ENCODE measurements at places on chromosomes 7 and 10.
A peak's percentile ranks its signal among the peaks of the same experiment; 100 is the strongest.

DNA sequence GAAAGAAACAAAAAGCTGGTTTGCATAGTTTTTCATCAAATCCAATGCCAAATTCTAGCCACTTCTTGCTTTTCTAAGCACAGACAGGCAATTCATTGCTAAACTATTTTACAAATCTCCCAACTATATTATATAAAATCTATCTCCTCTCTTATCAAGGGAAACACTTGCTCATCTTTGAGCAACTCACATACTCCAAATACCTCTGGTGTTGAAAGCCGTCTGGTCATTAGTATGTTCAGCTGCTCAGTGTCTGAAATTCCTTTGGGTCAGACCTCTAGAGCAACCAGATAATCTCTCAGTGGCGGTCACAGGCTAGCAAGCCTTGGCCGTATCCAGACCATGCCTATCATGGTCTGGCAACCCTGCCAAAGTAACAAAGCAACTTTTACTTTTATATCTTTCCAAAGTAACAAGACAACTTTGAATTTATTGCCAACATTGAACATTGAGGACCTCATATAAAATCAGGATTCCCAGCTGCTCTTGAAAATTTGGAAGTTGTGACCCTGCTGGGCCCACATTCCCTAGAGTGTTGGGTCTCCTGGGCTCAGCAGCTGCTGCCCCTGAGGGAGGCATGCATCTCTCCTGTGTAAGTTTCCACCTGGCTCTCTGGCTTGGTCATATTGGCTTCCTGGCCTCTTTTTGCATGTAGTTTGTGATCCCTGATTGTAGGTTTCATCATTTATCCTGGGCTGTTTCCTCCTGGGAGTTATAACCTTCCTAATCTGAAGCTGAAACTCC is 56.8 kb upstream of the LANCL2 start:
- DNase-seq = no peak

DNA sequence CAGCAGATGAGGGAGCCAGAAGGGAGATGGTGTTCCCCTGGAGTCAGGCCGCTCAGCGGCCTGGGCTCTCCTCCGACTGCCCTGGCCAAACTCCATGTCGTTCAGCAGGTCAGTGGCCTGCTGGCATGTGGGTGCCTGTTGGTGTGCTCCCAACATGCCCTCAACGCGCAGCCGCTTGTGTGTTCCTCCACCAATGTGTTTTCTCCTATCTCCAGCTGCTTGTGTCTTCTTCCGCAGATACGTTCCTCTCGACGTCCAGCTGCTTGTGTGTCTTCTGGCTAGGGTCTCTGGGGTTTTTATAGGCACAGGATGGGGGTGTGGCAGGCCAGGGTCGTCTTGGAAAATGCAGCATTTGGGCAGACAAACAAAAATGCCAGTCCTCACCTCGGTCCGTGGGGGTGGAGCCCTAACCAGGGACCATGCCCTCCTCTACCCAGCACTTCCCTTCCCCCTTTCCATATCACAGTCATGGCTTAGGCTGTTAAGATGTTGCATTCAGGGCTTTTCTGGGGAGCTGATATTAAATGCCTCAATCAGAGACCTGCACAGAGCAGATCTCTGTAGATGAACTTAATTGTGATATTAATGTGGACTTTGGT is 111.6 kb downstream of the TMEM178B start:
- no peak for DNase-seq

- DNase-seq = peak; percentile 8
Measured at GRCh38 chr7:143490717-143491306, 13.1 kb downstream of the TAS2R41 start.

GRCh38 chr10:60044242-60044641 is 137.9 kb upstream of the CCDC6 start:
- no peak for DNase-seq

GRCh38 chr10:126433351-126433750 is 45.1 kb upstream of the ADAM12 start:
- DNase-seq = no peak

GRCh38 chr7:50857804-50858489 is 75.3 kb upstream of the GRB10 start:
- DNase-seq = no peak

- no peak for DNase-seq
Measured at GRCh38 chr10:109971634-109972033, 36.1 kb upstream of the ADD3 start.

- DNase-seq = no peak
Measured at GRCh38 chr7:157952050-157952667, 615.4 kb downstream of the DNAJB6 start.

GRCh38 chr7:151686016-151686766 is 166.5 kb upstream of the RHEB start:
- DNase-seq = no peak

DNA sequence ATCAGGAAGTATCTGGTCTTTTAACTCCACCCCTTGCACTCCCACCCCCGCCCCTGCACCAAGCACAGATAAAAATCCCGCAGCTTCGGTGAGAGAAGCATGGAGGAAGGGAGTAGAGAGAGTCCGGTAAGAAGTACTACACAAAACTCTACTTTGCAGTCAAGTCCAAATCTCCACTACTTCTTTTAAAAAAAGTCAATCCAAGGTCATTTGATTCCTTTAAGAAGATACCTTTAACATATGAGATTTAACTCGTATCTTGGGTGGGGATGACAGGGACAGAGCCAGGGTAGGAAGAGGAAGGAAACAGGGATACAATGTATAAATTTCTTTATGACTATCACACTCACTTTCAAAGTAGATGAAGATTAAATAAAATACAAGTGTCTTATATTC is 132.1 kb downstream of the NRBF2 start:
- DNase-seq = peak; percentile 62

DNA sequence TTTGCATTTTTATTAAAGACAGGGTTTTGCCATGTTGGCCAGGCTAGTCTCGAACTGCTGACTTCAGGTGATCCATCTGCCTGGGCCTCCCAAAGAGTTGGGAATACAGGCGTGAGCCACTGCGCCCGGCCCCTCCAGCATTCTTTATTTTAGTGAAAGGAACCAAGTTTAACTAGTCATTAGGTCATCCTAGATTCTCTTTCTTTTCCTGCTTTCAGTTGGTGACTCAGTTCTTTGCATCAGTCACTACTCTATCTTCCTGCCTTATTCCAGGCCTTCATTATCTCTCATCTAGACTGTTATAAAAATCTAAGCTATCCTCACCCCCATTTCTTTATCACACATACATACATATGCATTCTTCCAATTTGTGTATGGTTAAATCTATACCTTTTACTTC is 63.7 kb downstream of the PRSS58 start:
- DNase-seq = no peak

DNA sequence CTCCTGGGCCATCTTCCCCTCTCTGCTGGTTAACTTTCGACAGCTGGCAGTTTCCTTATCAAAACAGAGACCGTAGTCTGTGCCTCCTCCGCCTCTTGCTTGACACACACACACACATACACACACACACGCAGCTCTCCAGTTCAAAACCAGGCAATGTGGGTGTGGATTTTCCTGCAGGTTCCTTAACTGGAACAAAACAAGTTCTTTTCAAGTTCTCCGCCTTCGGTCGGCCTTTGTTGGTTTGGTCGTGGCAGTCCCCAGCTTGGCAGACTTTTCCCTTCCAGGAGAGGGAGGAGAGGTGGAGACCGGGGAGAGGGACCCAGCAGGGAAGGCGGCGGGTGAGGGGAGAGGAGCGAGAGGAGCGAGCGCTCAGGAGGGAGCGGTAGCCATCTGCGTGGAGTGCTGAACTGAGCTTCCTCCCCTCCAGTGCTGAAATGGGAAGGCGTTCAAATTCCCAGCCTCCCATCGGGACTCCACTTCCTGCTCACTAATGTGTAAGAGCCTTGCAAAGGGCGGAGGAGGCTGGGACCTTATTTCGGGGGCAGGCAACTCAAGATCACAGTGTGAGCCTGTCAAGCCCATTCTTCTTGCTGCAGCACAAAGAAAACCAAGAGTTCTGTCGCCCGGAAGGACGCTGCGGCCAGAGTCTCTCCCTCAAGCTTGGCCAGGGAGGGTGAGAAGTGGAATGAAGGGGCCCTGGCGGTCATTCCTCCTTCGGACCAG is 120.6 kb downstream of the PRPF18 start:
- DNase-seq = no peak

DNA sequence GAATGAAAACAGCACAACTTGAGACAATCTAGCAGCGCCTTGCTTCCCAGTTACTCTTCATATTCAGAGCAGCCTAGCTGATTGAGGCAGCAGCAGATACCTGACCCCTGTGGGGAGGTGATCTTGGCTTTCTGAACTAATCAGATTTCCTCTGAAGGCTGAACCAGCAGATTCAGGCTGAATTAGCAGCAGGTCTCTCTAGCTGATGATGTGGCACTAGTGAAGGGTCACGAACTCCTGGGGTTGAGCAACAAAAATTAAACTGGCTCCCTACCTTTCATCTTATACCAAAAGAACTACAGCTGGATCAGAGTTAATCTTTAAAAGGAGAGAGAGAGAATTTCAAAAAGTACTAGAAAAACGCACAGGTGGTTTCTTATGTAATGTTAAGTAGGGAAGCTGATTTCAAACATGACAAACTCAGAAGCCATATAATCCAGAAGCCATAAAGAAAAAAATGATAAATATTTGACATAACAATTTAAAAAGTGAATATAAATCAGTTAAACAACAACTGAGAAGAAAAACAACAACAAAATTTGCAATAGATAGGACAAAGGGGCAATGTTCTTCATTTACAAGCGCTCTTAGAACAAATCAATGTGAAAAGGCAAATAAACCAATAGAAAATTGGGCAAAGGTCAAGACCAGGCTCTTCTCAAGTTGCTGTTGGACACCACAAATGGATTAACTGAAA is 13.5 kb downstream of the SLC25A13 start:
- DNase-seq = no peak

DNA sequence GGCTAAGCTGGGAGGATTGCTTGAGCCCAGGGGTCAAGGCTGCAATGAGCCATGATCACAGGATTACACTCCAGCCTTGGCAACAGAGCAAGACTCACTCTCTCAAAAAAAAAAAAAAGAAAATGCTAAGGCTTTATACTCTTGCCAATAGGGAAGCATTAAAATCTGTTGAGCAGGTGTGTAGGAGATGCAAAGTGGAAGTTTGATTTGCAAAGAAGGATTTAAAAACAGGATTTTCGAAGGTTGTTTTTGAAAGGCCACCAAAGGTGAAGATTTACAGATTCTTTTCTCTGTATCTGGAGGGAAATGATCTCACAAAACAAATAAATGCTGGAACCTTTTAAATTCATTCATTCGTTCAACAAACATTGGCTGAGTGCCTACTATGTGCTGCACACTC is 8.6 kb upstream of the PDE1C start:
- no peak for DNase-seq

DNA sequence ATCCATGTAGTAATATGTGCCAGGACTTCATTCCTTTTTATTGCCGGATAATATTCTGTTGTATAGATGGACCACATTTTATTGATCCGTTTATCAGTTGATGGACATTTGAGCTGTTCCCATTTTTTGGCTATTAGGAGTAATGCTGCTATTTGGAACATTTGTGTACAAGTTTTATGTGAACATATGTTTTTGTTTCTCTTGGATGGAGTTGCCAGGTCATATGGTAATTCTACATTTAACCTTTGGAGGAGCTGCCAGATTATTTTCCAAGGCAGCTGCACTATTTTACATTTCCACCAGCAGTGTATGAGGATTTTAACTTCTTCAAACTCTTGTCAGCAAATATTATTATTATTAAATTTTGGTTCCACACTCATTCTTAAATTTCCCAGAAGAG is 59.2 kb downstream of the C10orf90 start:
- DNase-seq = no peak

GRCh38 chr7:3989723-3990122 is 688.7 kb downstream of the SDK1 start:
- DNase-seq = no peak

DNA sequence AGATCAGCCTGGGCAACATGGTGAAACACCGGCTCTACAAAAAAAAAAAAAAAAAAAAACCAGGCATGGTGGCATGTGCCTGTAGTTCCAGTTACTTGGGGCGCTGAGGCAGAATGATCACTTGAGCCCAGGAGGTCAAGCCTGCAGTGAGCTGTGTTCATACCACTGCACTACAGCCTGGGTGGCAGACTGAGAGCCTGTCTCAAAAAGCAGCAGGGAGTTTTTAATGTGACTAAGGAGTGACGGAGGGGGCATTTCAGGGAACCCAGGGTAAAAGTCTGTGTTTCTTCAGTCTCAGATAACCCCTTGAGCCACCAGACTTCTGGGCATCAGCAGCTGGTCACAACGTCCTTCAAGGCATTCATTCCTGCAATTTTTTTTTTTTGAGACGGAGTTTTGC is 2.2 kb upstream of the C10orf95 start:
- no peak for DNase-seq

GRCh38 chr7:66054063-66054462 is 21.6 kb upstream of the ASL start:
- no peak for DNase-seq

DNA sequence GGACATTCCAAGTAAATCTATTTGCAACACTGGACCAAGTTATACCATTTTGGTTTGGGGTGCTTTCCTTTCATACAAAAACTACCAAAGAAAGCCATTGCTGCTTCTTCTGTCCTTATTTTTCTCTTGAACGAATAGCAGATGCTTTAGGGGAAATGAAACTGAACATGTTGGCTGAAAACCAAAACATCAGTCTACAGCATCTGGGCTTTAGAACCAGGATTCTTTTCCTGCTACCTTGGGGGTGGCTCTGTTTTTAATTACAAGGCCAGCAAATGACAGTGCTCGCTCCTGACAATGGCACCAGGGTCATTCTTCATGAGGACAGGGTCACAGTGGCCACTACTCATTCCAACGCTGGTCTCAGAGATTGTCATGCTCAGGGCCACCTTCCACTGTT is 80.3 kb downstream of the WDR11 start:
- no peak for DNase-seq
